ENCODE measurements at places on chromosomes 2 and 18.

GRCh38 chr2:120823551-120823950 is 87.9 kb downstream of the GLI2 start:
- DNase-seq: no peak

DNA sequence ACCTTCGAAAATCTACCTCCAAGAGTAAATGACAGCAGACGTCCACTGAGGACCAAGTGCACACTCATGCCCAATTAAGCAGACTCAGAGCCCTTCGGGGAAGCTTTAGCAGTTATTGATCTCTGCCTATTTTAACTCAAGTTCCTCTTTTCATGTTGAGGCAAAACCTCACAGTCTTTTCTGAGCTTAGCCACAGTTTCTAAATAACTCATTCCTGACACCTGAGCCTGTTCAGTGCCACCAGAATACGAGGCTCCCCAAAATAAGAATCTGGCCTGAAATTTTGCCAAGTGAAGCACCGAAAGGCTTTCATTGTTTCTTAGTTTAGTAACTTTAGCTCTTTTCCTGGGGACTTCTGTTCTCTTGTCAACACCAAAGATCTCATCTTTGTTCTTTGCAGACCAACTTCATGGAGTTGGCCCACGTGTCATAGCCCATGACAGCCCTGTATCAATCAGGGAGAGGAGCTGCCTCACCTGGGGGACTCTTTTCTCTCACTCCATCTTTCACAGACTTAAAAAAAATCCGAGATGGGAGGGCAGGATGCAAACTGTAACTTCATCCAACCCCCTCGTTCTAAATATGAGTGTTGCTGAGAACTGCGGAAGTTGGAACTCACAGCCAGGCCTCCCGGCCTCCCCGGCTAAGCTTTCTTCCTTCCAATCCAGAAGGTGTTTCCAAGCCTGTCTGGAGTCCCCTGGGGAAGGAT is 22.2 kb downstream of the INPP5D start:
- DNase-seq: no peak

DNA sequence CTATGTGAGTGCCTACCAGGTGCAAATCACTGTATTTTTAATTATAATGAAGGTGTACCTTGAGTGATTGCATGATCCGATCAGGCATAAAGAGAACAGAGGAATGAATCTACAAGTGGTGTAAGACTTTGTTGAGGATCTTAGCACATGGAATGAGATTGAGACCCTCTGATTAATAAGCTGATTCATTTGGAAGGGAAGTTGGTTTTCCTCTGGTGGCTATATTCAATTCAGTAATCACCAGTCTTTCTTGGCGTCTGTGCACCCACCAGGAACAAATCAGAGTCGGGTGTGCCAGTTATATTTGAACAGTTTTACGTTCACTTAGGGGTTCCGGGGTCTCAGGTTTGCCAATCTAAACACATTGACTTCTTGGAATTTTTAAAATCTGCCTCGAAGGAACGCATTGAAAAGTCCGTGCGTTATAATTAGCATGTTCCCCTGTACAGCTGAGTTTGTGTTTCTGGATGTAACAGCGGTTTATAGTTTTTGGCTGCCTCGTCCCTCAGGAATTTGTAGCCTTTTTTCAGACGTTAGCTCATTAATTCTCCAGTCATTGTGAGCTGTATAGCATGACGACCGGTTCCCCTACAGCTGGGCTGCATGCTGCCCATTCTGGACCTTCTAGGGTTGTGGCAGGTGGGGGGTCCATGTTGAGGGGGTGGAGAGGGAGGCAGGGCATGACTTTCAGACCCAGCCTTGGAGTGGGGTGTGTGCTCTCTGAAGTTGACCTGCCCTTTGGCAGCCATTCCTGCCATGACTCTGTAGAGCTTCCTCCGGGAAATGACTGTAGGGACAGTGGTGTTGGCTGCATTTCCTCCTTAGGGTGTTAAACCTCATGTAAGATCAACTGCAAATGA is 20.3 kb downstream of the MYO1B start:
- DNase-seq: no peak

GRCh38 chr2:168649105-168649504 is 153.3 kb upstream of the NOSTRIN start:
- no peak for DNase-seq

GRCh38 chr2:59223742-59224141 is 982.6 kb upstream of the FANCL start:
- DNase-seq: no peak

- DNase-seq: no peak
Observed at GRCh38 chr2:21155365-21156136, 31.8 kb downstream of the TDRD15 start.

DNA sequence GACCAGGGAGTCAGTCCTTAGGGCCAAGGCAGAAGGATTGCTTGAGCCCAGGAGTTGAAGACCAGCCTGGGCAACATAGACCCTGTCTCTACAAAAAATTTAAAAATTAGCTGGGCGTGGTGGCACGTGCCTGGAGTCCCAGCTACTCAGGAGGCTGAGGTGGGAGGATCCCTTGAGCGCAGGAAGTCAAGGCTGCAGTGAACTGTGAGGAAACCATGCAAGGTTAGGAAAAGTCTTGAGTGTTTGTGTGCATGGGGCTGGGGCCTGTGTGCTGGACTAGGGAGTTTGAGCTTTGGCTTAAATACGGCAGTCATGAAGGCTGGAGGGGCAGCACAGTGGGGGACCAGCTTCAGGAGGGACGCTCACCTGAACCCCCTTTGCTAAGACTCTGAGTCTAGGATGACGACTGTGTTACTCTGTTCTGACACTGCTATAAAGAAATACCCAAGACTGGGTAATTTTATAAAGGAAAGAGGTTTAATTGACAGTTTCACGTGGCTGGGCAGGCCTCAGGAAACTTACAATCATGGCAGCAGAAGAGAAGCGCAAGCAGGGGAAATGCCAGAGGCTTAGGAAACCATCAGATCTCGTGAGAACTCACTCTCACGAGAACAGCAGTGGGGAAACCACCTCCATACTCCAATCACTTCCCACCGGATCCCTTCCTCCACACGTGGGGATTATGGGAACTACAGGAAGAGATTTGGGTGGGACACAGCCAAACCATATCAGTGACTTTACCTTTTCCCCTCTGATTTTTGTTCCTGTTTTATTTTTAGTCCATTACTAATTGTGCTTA is 39.4 kb downstream of the GORASP2 start:
- no peak for DNase-seq

DNA sequence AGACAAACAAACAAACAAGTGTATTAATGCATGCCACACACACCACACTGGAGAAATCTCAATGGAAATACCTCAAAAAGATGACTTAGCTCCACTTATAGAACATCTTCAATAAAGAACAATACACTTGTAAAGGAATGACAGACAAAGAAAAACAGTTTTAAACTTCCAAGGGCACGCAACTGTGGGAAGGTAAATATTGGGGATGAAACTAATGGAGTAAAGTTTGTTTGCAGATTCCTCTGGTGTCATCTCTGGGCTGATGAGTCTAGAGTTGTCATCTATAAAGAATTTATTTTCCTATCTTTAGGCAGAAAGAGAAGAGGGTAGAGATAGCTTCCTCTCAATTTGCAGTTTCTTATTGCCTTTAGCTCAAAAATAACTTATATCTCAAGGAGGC is 144.0 kb upstream of the ZC3H15 start:
- DNase-seq: no peak

DNA sequence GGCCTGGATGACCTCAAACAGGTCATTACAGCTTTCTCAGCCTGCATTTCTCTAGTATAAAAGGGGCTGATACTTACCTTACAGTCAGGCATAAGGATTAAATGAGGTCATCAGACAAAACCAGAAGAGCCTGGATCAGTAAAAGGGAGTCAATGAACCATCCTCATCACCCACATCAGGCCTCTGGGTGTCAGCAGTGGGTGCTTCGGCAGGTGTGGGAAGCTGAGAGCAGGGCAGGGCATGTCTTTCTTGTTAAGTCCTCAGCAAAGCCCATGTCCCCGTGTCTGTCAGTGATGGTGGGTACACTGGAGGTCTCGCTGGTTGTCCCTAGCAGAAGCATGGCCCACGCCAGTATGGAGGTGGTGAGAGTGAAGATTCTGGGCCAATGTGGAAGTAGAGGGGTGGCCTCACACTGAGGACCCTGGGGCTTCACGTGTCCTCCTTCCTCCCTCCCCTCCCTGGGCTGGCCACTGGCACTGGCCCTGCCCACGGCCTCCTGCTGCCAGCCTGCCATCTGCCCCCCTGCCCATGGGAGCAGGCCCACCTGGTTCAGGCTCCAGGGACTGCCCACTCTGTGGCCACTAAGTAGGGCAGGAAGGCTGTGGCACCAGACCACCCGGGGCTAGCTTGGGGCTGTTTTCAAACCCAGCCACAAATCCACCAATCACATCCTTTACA is 4.4 kb downstream of the ADRA2B start:
- DNase-seq: no peak

GRCh38 chr18:27007880-27008279 is 142.4 kb upstream of the AQP4 start:
- no peak for DNase-seq

Measured in T1000 (cell line).